Lower lobe of right lung (tissue), 2 donors: ENCODE measurements at places on chromosomes 16 and 17.

DNA sequence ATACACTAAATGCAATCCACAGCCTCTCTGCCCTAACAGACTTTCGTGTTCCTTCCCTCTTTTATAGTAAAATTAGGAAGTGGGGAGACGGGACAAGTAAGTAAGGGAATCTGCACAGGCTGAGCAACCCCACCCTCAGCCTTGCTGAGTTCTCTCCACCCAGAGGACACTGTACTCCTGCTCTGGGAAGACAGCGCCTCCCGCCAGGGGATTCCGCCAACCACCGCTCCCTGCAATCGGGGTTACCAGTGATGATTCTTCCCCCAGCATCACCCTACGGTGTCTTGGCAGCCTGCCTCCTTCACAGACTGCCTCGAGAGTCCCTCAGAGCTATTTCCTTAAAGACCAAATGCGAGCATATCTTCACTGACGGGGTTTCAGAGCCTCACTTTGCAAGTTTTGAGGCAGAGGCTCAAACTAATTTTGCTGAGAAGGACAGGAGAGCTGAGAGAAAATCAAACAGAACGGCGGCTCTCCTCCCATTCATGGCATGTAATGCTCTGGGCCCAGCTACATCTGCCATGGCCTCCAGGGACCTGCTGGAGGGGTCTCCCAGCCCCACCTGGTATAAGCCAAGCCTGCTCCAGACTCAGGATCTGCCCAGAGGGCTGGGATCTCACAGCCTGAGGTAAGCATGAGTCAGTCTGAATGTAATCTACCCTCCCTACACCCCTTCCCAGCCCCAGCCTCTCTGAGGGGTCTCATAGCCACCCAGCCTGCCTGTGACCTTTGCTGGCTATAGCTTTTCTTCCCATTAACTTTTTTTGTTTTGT, 22.7 kb upstream of the ASGR2 start:
- DNase-seq: peak; percentile 68

DNA sequence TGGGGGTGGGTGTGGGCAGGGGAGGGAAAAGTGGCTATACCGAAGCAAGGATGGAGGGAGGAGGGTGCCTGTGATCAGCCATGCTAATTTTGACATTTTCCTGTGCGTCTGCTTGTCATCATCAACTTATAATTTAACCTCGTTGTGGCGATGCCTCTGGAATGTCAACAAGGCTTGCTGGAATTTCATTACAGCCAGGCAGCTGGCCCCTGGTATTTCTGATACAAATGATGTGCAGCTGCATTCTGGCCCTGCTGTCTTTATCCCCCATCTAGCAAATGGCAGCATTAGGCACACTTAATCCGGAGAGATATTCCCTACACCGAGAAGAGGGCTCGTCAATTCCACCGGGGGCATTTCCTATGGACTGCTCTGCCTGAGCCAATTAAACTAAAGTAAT, 278.3 kb upstream of the CCL2 start:
- no peak for DNase-seq

GRCh38 chr17:29828676-29829284, 101.2 kb downstream of the SSH2 start:
- no peak for DNase-seq

DNA sequence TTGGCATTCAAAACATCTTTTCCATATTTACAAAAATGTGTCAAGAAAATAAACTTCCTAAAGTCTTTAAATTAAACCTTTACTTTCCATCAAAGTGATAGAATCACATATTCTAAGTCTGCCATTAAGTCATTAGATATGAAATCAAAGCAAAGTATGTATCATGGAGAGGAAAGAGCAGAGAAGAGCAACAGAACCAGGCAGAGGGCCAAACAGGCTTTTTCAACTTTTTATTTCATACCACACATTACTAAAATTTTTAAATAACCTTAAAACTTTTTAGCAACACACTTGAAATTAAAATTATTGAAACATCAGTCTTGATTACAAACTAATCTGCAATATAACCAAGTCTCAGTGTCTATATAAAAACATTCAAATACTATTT, 13.8 kb downstream of the SIAH1 start:
- no peak for DNase-seq

GRCh38 chr16:49855822-49856671, at the start of gene ZNF423:
TSS of gene ZNF423 (minus strand) at chr16:49856112. CDS start at chr16:49855774, 338 bp downstream.
- no peak for DNase-seq

DNA sequence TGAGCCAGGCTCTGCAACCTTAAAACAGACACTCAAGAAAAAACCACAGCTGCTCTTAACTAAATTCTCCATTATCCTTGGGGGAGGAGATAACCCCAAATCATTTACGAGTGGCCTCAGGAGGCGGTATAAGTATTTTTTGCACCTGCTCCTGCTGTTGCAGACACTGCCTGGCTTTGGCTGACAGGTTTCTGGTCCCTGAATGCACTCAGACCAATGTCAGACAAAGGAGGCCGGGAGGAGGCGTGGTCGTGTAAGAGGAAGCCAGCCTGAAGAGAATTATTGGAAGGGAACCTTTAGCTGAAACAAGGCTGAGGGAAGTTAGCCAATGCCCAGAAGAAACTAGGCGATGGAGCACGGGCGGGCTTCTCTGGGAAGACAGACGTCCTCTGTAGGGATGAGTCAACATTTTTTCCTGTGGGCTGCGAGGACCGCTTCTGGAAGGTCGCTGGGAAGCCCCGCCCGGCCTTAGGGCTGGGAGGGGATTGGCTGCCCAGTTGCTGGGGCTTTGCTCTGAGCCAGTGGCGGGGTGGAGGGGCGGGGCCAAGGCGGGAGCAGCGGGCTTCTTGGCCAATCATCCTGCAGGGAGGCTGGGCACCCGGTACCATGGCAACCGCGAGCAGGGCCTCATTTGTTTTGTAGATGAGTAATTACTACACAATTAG, 82.3 kb downstream of the CCDC182 start:
- peak; percentile 93 for DNase-seq

DNA sequence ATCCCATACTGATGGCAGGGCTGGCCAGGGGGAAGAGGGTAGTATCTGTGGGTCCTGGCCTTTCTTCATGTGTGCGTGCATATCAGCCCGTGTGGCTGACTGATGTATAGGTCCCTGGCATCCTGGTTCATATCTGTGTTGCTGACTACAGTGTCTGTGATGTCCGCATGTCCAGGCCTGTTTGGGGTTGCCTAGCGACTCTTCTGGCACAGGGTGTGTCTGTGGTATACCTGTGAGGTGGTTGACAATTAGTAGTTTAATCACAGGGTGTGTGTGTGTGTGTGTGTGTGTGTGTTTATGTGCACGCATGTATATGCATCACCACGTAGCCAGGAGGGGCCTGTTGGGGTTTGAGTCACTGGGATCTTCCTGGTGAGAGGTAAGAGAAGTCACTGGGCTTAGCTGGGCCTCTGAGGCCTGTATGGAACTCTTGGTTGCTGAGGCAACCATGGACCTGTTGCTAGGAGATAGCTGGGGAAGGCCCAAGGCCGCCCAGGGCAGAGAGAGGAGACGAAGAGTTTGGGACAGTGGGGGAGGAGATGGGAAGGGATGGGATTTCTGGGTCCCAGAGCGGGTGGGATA, 603 bp upstream of the TMEM95 start:
- no peak for DNase-seq

DNA sequence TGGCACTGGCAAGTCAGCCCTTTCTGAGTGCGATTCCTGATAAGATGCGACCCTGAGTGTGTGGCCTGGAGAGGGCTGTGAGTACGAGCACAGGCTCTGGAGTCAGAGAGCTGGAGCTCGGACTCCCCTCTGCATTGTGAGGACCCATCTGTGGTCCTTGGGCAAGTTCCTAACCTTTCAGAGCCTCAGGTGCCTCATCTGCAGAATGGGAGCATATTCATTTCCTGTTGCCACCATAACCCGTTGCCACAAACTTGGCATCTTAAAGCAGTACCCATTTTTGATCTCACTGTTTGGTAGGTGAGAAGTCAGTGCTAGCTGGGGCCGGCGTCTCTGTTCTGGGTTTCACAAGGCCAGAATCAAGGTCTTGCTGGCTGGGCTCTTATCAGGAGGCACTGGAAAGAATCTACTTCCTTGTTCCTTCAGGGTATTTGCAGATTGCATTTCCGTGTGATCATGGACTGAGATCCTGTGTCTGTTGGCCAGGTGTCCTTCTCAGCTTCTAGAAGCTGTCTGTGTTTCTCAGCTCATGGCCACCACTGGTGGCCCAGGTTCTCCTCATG, 20.2 kb downstream of the KNOP1 start:
- no peak for DNase-seq

GRCh38 chr17:54968988-54969332, 395 bp downstream of the STXBP4 start:
- DNase-seq: no peak

- no peak for DNase-seq
Observed at GRCh38 chr16:50304467-50305440, 38.4 kb downstream of the ADCY7 start.

- DNase-seq: no peak
Observed at GRCh38 chr16:88924834-88925539, 52.0 kb downstream of the CBFA2T3 start.

DNA sequence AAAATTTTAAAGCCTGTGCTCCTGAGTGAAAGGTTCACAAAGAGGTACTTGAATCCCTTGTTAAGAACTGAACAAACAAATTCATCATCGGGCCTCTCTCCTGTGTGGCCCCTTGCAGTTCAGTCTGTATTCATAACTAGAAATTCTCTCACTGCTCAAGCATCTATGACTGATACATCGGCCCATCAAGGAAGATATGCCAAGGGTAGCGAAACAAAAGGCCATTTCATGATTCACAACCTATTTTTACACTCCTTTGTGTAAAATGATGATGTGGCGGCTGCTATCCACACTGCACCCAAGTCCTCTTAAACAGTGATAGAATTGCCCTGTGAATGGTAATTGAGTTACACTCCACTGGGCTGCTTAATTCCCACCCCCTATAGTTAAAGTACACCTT, 204.6 kb downstream of the STX8 start:
- DNase-seq: no peak

DNA sequence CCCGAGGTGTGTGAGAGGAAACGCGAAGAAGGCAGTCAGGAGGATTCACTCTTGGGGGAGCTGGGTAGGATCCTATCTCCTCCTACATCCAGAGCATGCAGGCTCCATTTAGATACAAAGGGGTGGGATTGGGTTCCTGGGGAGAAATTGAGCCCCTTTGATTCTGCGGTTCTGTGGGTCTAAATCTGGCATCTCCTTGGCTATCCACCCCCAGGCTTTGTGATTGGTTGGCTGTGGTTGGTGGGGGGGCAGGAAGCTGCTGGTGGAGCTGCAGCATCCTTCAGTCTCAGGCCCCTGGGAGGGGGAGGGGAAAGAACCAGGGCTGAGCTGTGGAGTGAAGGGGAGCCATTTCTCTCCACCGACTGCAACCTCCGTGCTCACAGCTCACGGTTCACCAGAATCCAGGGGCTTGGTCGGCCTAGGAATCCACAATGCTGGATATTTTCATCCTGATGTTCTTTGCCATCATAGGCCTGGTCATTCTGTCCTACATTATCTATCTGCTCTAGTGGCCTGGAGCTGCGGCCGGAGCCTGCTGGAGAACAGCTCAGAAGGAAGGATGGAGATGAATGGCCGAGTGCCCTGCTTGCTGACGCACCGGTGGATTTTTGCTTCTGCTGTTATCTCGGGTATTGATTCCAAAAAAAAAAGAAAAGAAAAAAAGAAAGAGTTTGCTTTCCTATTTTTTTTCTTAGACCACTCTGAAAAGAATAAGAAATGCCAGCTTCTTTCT, at the start of gene LASP1NB:
LASP1NB (plus strand) TSS at position 352 of the 733 bp plus-strand sequence.
- DNase-seq: no peak

- DNase-seq: peak; percentile 72
Observed at GRCh38 chr16:2511128-2511800, 2.5 kb upstream of the ATP6V0C start.

- DNase-seq: peak; percentile 67
Observed at GRCh38 chr16:68644715-68645493, at the start of gene CDH3. TSS of gene CDH3 (plus strand) at chr16:68645310. CDS start at chr16:68645380, 70 bp downstream.

DNA sequence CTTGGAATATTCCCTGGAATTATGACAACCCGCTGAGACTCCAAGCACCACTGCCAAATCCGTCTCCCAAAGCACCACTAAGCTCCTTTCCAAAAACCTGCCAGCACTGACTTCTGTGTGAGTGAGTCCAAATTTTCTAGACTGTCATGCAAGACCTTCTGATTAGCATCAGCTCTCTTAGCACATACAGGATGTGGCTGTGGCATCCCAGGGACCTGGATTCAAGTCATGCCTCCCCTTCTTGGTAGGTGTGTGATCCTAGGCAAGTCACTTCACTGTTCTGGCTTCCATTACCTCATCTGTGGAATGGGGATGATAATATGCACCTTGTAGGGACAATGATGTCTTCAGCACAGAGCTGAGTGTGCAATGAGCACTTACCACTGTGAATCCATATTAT, 38.3 kb upstream of the USP7 start:
- no peak for DNase-seq

DNA sequence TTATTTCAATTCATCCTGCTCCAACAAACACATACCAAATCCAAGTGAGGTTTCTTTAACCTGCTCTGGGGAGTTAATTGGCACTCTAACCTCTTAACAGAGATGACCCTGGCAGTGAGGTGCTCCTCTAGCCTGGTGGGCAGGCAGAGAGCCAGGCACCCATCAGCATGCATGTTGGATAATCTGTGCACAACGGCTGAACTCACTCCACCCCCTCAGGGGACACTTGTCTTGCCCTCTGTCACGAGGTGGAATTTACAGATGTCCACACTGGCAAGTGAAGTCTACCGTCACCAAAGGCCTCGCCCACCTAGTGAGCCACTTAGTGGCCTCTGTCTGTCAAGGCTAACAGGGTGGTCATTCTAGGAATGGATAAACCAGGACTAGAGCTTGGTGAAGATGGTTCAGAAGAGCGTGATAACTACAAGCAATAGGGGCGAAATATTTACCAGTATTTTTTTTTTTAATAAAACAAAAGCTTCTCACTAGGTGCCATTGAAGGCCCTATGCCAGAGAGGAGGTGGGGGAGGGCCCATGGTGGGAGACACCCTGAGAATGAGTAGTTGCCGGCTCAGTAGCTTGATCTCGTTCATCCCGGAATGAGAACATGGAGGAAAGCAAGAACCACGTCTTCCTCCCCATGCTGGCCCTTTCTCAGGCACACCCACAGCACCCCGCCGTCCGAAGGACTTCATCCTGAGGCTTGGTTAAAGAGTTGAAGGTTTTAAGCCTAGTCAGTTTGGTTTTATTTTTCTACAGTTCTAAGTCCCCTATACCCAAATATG, 25.2 kb downstream of the PLD6 start:
- no peak for DNase-seq

GRCh38 chr17:58968426-58969061, 138.1 kb downstream of the TRIM37 start:
- DNase-seq: no peak

GRCh38 chr16:55480228-55480655, 1.2 kb downstream of the MMP2 start:
- DNase-seq: peak; percentile 80

- DNase-seq: no peak
Observed at GRCh38 chr16:10967986-10968385, 23.6 kb downstream of the CLEC16A start.

- DNase-seq: no peak
Observed at GRCh38 chr16:71338632-71339031, 19.9 kb upstream of the CALB2 start.

- no peak for DNase-seq
Observed at GRCh38 chr17:32197987-32198386, 55.7 kb downstream of the RHOT1 start.

DNA sequence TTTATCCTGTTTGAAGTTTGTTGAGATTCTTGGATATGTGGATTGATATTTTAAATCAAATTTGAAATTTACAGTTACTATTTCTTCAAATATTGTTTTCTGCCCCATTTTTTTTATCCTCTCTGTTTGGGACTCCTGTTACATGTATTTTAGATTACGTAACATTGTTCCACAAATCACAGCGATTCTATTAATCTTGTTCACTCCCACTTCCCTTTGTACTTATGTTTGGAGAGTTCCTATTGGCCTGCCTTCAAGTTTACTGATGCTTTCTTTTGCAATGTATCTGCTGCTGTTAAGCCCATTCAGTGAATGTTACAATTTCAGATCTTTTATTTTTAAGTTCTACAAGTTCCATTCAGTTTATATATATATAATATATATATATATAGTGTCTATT, 288.3 kb upstream of the TNRC6C start:
- DNase-seq: no peak
